ENCODE measurements at places on chromosomes 16 and 17. TPM values are rescaled to one million over a fixed set of nuclear protein-coding genes. Genes with fewer than 3 reads are reported as not detected.

The TEX14 gene
- under 0.01 TPM for total RNA-seq

The CORO7 gene
- total RNA-seq: 24.9 TPM

The CDRT15 gene
- not detected for total RNA-seq

The PABPN1L gene
- not detected for total RNA-seq

The HOXB3 gene
- total RNA-seq: 5.7 TPM

The ABCA6 gene
- 17.1 TPM for total RNA-seq

The GFAP gene
- total RNA-seq: not detected

The SLC12A3 gene
- not detected for total RNA-seq

The EVI2B gene
- under 0.01 TPM for total RNA-seq

The CHTF18 gene
- 3.1 TPM for total RNA-seq

The PIK3R6 gene
- not detected for total RNA-seq

Measured in dermis lymphatic vessel endothelial cell (primary cell).